Hypothalamus (tissue), 51 donors: ENCODE measurements at places on chromosomes 7 and 10.

GRCh38 chr10:22133749-22134624 lies 83.8 kb downstream of the EBLN1 start:
- no peak for DNase-seq

GRCh38 chr10:80502621-80503583 lies 34.8 kb upstream of the SH2D4B start:
- DNase-seq = no peak

GRCh38 chr10:102648269-102648888 lies 4.1 kb downstream of the TRIM8 start:
- DNase-seq = no peak

GRCh38 chr7:123562121-123562520 lies 4.5 kb upstream of the NDUFA5 start:
- no peak for DNase-seq

- no peak for DNase-seq
Measured at GRCh38 chr7:102849538-102849937, 63.3 kb upstream of the LRRC17 start.
